ENCODE measurements at places on chromosomes 3 and 15.

DNA sequence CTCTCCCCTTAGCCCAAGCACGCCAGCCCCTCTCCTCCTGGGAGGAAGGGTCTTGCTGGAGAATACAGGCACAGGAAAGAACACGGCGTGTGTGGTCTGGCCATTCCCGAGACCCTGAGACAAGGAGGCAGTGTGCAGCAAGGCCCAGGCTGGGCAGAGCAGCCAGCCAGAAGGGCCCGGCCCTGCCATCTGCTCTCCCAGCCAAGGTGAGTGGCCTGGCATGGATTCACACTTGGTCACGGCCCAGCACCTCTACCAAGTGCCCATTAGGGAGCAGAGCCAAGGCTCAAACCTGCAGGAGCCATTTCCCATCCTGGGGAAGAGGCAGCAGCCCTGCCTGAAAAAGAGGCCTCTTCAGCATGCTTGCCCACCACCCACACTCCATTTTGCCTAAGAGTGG is 28.6 kb downstream of the MEGF11 start:
- peak; percentile 57 for DNase-seq

GRCh38 chr3:77197408-77197807 is 157.5 kb downstream of the ROBO2 start:
- no peak for DNase-seq

DNA sequence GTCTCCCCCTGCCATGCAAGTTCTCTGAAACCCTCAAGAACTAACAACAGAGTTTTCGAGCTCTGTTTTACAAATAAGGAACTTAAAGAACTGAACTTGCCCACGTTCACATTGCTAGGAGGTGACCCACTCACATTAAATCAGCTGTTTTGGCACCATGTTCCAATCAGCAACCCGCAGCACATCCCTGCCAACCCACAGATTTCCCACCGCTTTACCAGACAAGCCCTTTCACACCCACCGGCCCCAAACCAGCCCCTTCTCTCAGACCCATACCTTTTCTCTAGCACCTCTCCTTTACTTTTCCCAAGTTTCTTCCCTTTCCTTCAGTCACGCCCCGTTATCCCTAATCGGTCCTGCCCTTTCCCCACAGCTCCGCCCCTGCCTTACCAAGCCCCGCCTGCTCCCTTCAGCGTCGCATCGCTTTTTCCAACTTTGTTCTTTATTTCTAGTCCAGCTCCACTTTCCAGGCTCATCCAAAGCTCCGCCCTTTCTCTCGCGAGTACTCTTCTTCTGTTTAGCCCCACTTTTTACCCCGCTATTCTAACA is 804 bp upstream of the BRPF1 start:
- DNase-seq = no peak

GRCh38 chr15:69781411-69782125 is 316.1 kb downstream of the TLE3 start:
- DNase-seq = no peak

GRCh38 chr3:24526640-24527212 is 32.1 kb upstream of the THRB start:
- peak; percentile 12 for DNase-seq

DNA sequence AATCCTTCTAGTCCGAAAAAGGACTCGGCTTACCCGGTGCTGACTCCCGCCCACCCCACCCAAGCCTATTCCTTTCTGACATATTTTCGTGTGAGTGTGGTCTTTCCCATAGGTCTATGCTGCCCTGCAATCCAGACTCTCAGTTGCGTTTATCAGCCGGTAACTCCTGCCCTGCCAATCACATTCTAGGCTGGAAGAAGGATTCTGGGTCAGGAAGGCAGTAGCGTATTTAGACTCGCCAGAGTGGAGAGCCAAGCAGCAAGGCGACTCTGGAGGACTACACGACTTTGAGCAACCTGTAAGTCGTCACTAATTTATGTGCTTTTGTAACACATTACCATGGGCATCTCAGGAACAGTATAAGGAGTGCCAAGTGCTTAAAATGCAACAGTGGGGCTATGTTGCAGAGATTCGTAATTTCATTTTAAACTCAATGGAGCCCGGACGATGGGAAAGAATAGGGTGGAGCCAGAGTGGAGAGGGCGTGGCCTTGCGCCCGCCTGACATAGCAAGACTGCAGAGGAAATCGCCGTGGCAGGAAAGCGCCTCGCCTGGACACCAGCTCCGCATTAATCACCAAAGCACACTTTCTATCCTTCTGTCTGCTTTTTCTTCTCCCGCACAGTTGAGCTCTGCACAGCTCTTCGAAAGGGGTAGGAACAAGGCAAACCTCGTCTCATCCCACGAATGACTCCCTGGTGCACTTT is 1044.2 kb downstream of the AGBL1 start:
- DNase-seq = no peak

DNA sequence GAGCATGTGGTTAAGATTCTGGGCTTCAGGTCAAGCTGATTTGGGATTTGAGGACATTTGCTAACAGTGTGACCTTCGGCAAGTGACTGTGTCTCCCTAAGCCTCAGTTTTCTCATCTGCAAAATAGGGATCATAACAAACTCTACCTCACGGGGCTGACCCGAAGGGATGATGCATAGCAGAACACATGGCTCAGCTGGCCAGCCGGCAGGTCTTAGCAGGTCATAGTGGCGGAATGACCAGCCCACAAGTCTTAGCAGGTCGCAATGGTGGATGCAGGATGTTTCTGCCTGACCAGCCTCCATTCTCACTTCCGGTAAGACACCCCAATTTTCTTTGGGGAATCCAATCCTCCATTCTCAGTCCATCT is 63.3 kb downstream of the IQSEC1 start:
- no peak for DNase-seq

- DNase-seq = no peak
Observed at GRCh38 chr3:126555795-126556636, 2.7 kb downstream of the C3orf22 start.

GRCh38 chr3:36988356-36988755 is 4.6 kb downstream of the EPM2AIP1 start:
- DNase-seq = no peak

DNA sequence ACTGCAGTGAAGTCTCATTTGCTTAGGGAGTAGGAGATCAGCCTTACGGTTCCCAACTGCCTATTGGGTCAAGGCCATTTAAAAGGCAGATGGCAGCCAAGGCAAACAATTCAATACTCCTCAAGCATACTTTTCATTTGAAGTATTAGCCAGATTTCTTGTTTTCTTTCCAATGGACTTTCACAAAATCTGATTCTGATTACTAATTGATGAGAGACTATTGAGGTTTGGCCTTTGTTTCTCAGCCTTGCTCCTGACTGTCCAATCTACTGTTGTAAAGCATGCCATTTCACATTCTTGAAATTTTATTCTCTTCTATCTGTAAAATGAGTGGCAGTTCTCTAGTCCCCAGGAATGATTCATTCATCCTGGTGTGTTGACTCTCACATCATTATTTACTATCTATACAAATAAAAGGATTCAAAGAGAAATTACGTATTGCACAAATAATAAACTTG is 166.2 kb upstream of the TGFBR2 start:
- DNase-seq = peak; percentile 40

DNA sequence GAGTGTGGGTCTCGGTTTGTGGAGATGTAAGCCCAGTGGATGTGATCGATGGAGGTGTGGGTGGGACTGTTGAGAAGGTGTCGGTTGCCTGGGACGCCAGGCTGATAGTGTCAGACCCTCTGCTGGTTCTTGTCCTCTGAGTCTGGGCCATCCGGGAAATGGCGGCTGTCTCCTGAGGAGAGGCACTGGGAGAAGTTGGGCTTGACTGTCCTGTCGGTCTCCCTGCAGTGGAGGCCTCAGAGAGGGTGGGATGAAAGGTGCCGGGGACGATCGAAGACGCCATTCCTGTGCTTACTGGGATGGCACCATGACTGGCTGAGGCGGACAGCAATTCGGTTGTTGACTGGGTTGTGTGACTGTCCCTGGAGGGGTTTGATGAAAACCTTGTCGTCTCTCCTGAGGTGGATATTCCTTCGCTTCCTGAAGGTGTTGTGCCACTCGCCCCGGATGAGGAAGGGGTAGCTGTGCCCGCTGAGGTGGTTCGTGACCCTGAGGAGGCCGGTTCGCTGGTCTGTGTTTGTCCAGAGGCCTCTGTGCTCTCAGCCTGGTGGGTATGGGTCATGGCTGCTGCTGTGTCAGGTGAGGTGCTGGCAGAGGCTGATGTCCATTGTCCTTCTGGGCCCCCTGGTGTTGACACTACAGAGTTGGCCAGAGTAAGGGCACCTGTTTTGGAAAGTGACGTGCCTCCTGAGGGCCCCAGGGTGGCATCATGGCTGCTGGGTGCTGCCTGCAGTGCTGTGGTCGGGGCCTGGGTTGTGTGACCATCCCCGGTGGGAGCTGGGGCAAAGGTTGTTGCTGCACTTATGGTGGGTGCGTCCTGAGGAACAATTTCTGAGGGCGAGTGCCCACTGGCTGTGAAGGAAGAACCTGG is 22.8 kb downstream of the MUC4 start:
- DNase-seq = no peak

DNA sequence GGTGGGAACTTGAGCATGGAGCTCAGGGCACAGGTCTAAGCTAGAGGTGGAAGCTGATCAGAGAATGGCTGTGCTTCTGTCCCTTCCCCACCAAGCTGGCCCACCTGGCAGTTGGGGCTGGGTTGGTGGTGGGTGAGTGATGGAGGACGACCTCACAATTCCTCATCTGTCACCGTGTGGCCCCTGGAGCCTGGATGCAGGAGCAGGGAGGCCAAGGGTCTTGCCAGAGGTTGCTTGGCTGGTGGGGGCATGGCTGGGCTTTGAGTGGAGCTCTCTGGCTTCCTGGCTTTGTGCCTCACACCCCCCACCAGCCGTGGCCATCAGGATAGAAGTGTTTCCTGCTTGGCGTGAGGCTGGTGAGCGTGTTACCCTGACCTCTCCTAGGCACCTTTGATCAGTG is 36.0 kb downstream of the FBLN2 start:
- DNase-seq = no peak

GRCh38 chr3:182139627-182140357 is 428.1 kb downstream of the SOX2 start:
- DNase-seq = no peak

DNA sequence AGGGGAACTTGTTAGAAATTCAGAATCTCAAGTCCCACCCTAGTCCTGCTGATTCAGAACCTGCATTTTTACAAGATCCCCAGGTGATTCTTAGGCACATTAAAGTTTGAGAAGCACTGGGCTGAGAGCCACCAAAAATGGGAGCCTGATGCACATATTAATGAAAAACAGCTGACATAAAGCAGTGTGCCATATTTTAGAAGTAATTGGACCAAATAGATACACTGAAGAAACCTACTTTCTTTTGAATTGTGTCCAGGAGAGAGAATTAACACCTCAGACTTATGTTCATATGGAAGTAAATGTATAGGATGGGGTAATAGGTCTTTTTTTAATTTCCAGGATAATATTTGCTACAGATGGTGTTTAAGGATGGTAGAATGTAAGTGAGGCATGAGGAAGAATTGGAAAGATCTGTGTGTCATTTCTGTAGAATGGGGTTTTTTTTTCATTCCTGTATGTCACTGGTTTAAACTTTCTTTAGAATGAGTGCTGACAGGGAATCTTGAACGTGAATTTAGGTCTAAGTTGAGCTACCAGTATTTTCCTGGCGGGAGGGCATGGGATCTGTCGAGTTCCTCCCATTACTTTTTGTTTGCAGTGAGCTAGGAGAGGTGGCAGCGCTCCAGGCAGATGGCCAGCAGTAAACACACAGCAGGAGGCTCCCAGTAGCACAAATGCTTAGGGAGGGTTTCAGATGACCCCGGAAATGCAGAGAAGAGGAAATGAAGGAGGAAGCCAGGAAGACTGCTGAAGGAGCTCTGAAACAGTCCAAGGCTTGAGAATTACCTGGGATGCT is 185.6 kb downstream of the PLCL2 start:
- peak; percentile 80 for DNase-seq

GRCh38 chr3:69695443-69695842 is 43.8 kb upstream of the MITF start:
- no peak for DNase-seq

GRCh38 chr3:16994854-16995525 is 110.2 kb downstream of the PLCL2 start:
- no peak for DNase-seq

- no peak for DNase-seq
Observed at GRCh38 chr15:68348081-68348480, 70.5 kb downstream of the FEM1B start.

- no peak for DNase-seq
Observed at GRCh38 chr15:74130155-74130848, at the start of gene ISLR2. Gene ISLR2 (plus strand): TSS chr15:74130586. CDS start chr15:74132755, 2,169 bp downstream.

GRCh38 chr3:64359735-64360134 is 134.5 kb upstream of the PRICKLE2 start:
- no peak for DNase-seq
